Right kidney (tissue), 9 donors: ENCODE measurements at places on chromosomes 2 and 18.

- DNase-seq, result peak; percentile 71
Measured at GRCh38 chr18:44744161-44745121, 63.8 kb downstream of the SETBP1 start.

DNA sequence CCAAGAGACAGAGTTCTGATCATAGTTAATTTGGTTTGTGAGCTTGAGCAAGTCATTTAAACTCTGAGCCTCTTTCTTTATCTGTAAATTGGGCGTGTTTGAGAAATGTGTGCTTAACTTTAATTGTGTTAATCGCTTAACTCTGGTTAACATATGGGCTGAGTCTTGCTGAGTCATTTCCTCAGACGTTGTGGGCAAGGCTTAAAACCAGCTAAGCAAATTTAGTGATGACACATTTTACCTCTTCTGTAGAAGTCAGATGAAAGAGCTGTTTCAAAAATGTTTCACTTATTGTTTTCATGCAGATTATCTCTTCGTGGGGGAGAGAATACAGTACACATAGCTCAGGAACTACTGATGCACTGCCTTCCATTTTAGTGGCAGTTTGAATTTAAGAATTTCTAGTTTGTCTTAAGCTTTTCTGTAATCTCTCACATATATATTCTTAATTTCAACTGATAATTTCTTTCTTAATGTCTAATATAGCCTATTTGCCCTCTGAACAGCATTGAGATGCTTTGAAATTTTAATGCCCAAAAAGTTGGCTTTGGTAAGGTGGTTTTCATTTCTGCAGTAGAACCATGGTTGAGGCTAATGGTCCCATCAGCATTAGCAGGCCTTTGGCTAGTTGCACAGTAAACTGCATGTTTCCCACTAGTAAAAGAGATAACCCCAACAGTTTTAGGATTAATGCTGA is 34.9 kb downstream of the RAB10 start:
- DNase-seq, result no peak

- no peak for DNase-seq
Measured at GRCh38 chr2:60819155-60819862, 62.1 kb upstream of the REL start.

- DNase-seq, result no peak
Measured at GRCh38 chr2:86225581-86225980, 26.3 kb downstream of the MRPL35 start.

DNA sequence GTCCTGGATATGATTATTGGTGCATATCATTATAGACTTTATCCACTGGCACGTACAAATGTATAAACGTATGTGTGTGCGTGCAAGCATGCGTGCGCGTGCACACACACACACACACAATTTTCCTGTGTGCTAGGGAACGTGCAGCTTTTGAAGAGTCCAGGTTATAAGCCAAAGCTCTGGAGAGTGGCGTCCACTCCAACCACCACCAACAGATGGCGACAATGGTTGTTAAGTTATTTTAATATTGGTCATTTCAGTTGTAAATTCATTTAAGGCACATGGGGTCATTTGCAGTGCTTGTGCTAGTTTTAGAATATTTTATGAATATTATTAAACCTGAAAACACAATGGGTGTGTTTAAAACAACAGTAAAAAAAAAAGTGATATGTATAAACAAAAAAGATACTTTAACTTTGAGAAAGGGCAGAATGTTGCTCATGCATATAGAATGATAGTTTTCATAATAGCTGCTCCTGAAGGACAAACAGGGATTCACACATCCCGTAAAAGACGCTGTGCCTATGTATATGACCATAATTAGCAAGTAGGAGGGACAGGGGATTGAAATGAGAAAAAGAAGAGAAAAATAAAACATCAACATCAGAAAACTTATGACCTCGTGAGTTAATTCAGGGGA is 124.2 kb upstream of the ITGB6 start:
- peak; percentile 18 for DNase-seq

DNA sequence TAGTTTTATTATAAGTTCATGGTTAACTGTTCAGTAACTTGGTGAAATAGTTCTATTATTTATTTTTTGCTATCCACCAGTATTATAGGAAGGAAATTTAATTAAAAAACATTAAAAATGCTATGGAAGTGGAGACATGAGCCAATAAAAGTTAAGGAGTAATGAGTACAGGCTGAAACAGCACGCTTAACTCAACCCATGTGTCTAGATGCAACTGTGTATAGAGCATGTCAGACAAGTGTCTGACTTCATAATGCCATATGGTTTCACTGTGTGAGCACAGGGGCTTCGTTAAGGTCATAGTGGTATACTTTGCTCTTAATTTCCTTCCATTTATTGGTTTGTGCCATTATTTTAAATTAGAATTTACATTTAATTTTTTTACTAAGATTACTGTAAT is 566.8 kb upstream of the NRP2 start:
- DNase-seq, result no peak

DNA sequence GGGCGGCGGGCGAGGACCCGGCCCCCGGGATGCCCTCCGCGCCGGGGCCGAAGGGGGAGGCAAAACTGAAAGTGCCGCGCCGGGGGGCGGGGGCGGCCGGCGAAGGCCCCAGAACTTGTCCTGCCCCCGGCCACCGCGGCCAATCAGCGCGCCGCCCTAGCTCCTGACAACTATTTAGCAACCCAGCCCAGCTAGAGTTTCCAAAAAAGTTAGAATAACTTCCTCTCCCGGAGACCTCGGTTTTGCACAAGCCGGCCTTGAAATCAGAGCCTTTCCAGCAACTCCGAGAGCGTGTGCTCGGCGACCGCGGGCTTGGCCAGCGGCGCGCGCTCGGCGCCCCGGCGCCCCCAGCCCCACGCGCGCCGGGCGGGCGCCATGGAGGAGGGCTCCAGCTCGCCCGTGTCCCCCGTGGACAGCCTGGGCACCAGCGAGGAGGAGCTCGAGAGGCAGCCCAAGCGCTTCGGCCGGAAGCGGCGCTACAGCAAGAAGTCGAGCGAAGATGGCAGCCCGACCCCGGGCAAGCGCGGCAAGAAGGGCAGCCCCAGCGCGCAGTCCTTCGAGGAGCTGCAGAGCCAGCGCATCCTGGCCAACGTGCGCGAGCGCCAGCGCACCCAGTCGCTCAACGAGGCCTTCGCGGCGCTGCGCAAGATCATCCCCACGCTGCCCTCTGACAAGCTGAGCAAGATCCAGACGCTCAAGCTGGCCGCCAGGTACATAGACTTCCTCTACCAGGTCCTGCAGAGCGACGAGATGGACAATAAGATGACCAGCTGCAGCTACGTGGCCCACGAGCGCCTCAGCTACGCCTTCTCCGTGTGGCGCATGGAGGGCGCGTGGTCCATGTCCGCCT is at the start of gene TWIST2:
Gene TWIST2, plus strand, starts transcription at position 245 of the 850 bp plus-strand sequence. Its CDS starts 131 bp downstream, at position 376.
- peak; percentile 75 for DNase-seq

DNA sequence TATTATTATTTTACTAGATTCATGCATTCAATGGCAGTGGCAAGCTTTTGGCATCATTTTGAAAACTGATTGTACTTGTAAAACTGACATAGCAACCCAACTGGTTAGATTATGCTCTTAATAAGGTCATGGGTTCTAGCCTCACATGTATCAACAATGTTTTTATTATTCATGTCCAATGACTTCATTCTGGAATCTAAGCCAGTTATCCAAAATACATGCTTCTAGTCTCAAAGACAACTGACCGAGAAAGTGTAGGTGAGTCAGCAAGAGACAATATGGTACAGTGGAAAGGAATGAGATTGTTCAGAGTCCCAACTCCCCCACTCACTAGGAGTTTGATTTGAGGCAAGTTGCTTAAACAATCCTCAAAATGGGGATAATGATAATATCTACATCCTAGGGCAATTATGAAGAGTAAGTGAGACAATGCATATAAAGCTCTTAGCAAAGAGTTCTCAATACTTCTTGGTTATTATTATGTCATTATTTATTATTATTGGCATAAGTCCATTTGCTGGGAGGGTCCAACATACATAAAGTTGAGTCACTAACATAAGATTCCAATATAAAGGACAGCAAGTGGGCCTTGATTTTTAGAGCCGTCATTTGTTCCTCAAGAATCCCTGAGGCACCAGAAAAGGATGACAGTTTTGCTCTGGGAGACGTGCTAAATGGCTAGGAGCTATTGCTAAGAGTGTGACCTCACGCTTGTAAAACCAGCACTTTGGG is 99.4 kb downstream of the NEB start:
- no peak for DNase-seq

DNA sequence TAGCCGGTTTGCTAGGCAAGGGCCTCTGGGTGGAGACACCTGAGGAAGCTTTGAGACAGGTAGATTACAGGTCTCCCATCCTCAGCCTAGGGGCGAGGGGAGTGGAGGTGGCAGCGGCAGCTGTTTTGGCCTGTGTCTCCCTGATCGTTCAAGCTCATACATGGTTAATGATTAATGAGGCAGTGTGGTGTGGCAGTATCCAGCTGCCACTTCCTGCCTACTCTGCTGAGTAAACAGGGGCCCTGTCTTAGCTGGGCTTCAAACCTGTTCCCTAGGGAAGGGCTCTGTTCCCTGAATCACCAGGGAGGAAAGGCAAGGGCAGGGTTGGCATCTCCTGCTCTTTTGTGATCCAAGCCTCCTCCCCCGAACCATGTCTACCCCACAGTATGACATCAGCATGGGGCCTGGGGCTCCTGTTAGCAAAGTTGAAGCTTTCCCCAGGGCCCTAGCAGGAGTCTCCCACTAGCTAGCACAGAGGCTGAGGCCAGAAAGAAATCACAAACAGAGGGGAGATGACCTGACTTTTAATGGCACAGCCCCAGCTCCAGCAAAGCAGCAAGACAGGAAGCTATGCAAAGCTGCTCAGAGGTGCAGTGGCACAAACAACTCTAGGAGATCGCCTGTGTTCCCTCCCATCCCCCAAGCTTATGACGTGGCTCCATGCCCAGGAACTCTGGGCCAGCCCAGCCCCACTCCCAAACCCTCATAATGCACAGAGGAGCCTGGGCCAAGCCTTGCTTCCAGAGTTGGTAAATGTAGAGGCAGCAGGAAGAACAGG is 3.7 kb upstream of the TUBA4B start:
- DNase-seq, result peak; percentile 61

- no peak for DNase-seq
Measured at GRCh38 chr2:187250137-187250536, 197.9 kb downstream of the CALCRL start.

DNA sequence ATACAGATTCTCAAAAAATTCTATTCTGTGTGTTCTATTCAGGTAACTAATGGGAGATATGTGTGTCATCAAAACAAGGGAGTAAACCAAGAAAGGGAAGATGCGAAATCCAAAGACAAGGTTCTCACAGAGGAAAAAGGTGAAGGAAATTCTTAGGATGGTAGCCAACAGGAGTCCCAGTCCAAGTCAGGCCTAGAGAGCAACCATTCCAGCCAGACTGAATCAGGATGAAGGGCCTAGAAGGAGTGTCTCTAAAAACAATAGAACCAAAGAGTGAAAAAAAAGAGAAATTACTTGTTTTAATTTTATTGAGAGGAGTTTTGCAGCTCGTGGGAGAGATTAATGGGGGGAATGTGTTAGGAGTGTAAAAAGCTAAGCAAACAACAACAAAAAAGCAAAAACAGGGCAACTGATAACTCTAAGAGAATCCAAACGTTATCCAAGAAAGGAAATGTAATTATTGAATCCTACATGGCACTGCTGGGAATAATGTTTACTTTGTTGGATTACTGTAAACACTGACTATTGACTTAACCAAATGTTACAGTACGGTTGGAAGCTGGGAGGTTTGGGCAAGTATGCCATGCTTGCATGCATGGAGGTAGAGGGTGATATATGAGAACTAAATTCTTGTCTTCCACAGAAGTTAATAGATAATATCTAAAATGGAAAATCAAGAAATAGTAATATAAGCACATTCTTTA is 12.3 kb downstream of the MAP3K20 start:
- no peak for DNase-seq

- DNase-seq, result no peak
Measured at GRCh38 chr2:102181919-102182635, 4.7 kb upstream of the IL1RL2 start.

DNA sequence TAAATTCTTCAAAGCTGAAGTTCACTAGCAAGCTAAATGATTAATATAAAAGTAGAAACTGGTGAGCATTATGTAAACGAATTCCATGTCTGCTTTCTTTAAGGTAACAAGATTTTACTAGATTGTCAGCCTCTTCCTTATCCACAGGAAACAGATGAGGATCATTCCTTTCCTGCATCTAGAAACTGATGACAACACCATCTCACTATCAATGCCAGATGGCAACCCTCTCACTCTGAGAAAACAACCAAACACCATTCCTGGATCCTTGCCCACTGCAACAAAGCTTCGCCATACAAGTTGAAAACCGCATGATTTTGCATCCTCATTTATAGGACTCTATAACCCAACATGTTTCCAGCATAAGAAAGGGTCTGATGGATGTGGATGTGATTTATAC is 122.9 kb downstream of the ZNF521 start:
- DNase-seq, result no peak

DNA sequence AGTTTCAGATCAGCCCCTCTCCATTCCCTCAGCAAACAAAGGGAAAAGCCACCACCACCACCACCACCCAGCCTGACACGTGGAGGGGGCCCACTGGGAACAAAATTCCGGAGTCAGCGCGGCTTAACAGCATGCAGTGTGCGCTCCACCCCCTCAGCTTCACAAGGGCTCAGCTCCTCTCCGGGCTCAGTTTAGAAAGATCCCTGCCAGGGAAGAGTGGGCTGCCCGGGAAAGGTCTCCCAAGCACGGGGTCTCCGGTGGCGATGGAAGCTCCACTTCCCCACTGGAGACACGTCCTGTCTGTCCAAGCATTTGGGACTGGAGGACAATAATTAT is 55.7 kb downstream of the SNORC start:
- DNase-seq, result no peak

DNA sequence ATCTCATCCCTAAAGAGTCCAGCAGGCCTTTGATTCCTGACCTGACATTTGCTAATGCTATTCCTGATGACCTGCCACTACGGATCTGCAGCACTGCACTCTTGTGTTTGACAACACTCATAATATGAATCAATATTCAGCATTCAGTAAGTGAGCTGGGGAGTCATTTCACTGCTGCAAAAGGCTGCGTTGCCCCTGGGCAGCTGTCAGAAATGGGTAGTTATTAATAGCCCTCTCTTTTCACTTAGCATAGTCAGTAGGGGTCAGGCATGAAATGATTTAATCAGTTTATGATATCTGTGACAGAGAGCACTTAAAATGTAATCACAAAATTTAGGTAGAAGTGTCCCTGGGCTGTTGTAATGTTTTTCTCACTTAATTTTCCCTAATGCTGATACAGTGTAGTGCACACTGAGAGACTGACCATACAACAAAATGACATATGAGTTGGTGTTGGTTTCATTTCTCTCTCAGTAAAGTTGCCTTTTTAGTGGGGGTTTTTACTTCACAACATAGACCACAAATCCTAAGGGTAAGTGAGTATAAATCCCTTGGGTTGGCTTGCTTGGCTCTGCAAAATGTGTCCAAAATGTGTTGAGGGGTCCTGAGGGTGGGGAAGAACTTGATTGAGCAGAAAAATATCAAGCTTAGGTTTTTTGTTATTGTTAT is 184.8 kb downstream of the CAMKMT start:
- no peak for DNase-seq

DNA sequence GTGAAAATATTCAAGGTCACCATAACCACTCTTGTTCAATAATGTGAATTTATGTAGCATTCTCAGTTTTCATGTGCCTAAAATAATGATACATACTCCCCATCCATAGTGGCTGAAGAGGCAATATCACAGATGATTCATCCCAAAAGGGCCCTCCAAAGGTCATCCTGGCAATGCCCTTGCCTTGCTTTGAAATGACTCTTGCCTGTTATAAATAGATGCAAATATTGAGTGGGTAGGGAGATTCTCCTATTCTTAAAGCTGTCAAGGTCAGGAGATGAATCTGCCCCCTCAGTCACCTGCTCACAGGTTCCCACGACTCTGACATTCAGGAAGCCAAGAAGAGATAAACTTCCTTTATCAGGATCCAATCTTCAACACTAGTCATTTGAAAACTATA is 490.5 kb downstream of the TNS1 start:
- DNase-seq, result no peak

GRCh38 chr2:58767828-58768714 is 526.9 kb upstream of the FANCL start:
- DNase-seq, result no peak
